Uterus (tissue), 4 donors: ENCODE measurements at places on chromosomes 16 and 17. TPM values are rescaled to one million over a fixed set of nuclear protein-coding genes. Genes with fewer than 3 reads are reported as not detected.

GP1BA gene
- total RNA-seq, result not detected

DNA sequence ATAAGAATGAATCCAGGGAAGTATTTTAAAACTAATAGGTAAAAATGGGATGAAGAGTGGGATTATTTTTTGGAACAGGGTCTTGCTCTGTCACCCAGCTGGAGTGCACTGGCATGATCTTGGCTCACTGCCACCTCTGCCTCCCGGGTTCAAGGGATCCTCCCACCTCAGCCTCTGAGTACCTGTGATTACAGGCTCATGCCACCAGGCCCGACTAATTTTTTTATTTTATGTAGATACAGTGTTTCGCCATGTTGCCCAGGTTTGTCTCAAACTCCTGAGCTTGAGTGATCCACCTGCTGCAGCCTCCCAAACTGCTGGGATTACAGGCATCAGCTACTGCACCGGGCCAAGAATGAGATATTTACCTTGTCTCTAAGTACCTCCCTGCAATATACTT is 22.1 kb downstream of the NSMCE1 start:
- no peak for DNase-seq

- no peak for DNase-seq
These were observed 21.1 kb upstream of the DOC2B start for GRCh38 chr17:202501-202951.

DNA sequence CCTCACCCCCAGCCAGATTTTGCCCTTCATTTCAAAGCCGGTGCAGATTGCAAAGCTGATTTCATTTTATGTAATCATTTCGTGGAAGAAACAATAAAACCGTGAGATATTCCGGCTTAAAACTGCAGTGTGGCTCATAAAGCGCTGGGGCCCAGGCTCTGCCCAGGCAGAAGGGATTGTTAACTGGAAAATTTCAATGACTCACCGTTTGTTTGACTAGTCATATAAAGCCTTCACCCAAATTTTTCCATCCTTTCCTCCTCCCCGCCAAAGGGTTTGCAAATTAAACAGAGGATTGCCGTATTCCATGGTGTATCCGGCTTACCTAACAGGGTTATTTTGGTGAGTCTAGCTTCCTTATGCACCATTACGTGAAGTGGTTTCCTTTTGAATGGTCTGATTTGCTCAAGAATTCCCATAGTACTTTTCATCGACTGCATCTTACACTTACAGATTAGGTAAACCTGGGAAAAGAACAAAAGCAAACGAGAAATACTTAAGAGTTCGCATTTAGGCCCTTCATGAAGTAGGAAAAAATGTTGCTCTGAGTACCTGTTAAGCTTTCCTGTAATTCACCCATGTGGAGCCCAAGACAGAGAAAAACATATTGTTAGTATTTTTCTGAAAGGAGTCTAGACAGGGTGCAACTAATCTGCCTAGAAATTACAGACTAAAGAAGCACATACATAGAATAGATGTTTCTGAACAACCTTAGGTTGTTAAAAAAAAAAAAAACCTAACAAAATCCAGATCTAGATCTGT is 949 bp upstream of the GSPT1 start:
- no peak for DNase-seq

GRCh38 chr16:87939562-87940423 is 3.5 kb upstream of the CA5A start:
- DNase-seq, result no peak

DNA sequence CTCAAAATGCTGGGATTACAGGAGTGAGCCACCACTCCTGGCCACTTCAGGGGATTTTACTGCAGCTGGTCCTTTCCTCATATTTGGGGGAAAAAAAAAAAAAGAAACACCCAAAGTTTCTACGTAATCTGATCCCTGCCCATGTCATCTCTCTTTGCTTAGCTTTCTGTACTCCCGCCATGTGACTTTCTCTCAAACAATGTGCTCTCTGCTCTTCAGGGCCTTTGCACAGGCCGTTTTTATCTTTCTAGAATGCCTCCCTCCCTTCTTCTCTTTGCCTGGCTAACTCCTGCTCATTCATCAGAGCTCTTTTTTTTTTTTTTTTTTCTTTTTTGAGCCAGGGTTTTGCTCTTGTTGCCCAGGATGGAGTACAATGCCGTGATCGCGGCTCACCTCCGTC is 4.9 kb upstream of the HDAC5 start:
- DNase-seq, result no peak

- no peak for DNase-seq
These were observed 37.8 kb upstream of the MYOCD start for GRCh38 chr17:12627781-12628451.

DNA sequence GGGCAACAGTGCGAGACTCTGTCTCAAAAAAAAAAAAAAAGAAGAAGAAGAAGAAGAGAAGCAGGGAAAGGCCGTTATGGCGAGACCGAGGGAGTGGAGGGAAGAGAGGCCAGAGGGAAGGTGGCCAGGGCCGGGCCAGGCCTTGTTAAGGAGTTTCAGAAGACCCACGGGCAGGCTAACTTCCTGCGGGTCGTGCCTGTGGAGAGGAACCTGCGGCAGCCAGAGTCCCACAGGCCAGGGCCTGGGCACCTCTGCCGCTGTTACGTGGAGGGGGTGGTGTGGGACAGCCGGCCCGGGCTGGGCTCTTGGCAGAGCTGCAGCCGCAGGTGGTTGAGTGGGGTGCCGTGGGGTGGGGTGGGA is 5.4 kb downstream of the WDR81 start:
- no peak for DNase-seq

- no peak for DNase-seq
These were observed 102.0 kb upstream of the PLCG2 start for GRCh38 chr16:81676883-81677737.

DNA sequence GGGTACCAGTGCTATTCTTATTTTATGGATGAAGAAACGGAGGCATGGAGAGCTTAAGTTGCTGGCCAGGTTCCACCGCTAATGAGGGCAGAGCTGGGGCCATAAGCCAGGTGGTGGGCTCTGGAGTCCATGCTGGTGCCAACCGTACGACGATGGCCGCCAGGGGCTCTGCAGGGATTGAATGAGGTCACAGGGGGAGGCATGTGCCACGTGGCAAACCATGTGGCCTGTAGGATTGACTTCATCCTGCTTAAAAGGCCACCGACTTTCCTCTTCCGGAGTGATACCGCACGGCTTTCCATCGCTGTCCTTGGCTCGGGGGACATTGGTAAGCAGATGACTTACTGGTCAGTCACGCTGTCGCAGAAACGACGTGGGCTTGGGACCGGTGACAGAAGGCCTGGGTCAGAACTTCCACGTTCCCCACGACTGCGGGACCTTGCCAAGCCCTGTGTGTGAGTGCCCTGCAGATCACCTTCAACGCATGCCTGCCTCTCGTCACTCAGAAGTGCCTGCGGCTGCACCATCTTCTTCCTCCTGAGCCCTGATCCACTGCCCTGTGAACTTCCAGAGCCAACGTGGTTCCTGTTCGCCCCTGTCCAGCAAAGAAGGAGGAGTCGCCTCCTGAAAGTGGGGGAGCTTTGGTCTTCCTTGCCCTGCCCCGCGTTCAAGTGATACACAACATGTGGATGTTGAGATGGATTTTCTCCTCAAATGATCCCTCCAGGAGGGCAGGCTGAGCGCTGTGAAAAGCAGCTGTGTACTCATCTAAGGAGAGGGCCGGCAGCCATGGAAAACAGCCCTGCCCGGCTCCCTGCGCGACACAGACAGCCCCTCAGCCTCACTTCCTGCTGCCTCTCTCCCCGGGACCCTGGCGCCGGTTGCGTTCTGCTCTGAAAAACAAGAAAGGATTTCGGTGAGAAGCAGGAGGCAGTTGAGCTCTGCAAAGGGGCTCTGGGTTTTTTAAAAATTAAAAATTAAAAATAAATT is 176.7 kb downstream of the C16orf95 start:
- DNase-seq, result no peak

GRCh38 chr17:45639297-45639849 is 144.7 kb upstream of the CRHR1 start:
- DNase-seq, result no peak

- DNase-seq, result no peak
These were observed 85.8 kb downstream of the GNAO1 start for GRCh38 chr16:56277075-56277474.

GRCh38 chr16:56063111-56063510 is 128.2 kb upstream of the GNAO1 start:
- DNase-seq, result no peak
